Activated CD4-positive, alpha-beta T cell treated with anti-CD3 and anti-CD28 coated beads, Interleukin-2, amount 10 ng/mL, durations not matched to agents 7 days and 5 days (primary cell): ENCODE measurements at places on chromosomes 12 and 14.

DNA sequence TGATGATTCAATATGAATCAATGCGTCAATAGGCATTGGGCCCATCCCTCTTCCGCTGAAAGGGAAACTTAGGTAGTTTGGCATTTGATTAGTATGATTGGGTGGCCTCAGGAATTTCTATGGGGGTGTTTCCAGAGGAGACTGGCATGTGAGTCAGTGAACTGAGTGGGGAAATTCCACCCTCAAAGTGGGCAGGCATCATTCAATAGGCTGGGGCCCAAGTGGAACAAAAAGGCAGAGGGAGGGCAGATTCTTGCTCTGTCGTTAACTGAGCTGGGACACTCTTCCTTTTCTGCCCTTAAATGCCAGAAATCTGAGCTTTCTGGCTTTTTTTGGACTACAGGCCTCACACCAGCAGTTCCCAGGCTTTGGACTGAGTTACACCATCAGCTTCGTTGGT is 373.5 kb downstream of the RPS29 start:
- no peak for DNase-seq

DNA sequence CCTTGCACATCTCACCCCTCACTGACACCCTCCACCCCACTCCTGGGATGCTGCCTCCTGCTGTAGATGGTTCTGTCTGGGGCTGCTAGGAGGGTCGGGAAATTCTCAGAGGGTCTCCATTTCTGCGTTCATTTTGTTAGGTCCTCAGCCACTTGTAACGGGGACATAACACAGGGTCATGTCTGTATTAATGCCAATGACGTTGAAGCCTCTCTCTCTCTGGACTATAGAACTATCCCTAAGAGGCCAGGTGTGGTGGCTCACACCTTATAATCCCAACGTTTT is 14.6 kb downstream of the SIVA1 start:
- DNase-seq, result no peak

DNA sequence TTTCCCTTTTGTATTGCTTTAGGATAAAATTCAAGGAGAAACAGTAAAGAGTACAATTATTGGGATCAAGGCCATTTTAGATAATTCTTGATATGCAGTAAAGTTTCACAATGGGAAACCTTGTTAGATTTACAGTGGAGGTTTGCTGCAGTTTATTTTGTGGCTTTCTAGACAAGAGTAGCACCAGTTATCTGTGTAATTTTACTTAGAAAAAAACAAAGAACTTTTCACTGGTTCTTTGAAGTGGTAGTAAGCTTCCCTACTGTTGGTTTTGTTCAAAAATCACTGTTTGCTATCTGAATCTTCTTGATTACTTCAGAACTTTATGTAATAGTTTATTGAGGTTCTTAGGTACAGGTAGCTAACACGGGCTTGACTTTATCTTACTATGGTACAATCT is 42.0 kb downstream of the ADIPOR2 start:
- DNase-seq, result no peak

- DNase-seq, result no peak
Observed at GRCh38 chr14:49972131-49972671, 79.3 kb downstream of the ARF6 start.

DNA sequence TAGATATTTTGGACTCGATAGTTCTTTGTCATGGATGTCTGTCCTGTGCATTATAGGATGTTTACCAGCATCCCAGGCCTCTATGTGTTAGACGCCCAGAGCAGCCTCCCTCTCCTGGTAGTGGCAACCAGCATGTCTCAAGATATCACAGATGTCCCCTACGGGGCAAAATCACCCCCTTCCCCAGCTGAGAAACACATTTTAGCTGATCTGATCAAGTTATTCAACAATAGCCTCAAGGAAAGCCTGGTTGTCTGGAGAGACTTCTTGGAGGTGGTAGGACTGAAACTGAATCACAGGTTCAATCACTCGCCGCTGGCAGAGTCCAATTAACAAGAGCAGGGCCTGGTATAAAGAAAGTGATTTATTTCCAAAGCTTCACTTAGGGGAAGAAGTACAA is 17.6 kb downstream of the BDKRB1 start:
- no peak for DNase-seq

DNA sequence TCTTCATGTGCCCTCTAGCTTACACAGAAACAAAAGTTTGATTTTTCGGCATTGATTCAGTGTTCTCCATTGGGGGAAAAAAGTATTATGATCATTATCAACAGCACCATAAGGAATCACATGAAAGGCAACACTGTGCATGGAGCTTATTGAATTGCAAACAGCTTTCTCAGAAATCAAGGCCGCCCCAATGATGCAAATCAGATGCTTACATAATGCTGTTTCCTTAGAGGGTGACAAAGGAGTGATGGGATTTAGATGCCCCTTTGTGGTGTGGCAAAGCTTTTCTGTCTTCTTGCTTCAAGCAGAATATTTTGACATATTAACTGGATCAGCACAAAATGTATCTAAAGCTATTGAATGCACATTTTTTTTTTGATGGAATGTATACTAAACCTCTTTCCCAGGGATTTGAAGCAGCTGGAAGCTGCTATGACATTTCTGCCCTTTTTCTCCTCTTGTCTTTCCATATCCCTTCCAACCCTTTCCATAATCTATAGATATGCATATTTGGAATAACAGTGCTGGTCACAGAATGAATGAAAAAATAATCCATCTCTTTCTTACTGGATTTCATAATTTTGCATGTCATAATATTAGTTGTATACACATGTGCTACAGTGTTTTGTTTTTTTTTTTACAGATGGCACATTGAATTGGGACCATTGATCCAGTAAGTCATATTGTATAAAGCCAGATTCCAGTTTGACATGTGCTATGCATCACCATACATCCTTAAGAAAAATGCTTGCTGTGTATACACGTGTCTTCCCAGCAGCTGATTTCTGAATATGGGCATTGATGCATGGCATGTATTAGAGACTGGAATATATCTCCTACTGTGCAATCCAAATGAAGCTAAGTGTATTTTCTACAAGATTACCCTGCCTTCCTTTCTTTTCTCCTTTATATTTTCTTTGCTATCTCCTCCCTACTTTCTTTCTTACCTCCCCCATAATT is 259.7 kb upstream of the DCN start:
- DNase-seq, result no peak

- DNase-seq, result no peak
Observed at GRCh38 chr12:127455347-127456265, 811.4 kb upstream of the TMEM132C start.

GRCh38 chr14:34064349-34064748 is 113.5 kb upstream of the EGLN3 start:
- DNase-seq, result no peak

- DNase-seq, result no peak
Observed at GRCh38 chr14:103521951-103522563, 573 bp downstream of the CKB start.
